ENCODE measurements at places on chromosomes 16 and 17.
A peak's percentile ranks its signal among the peaks of the same experiment; 100 is the strongest.

DNA sequence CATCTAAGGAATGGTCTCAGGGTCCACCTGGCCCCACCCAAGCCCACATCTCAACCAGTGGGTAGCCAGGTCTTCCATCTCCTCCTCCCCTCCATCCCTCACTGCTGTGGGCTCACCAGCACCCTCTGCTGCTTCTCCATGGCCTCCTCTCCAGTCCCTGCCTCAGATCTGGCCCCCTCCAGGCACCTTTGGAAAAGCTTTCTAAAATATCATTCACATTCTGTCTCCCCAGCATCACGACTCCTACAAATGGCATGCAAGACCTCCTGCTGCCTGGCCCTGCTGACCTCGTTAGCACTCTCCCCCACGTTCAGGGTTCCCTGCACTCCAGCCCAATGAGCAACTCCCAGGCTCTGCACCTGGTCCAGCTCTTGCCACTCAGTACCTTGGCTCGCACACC, 13.7 kb downstream of the GLP2R start:
- no peak for DNase-seq
- H3K27ac ChIP-seq, result no peak overlapping the region
- no peaks in the 10 kb centered on the region for H3K4me1 ChIP-seq
- no peak overlapping the region for H3K4me3 ChIP-seq
- no peaks in the 10 kb centered on the region for H3K27me3 ChIP-seq
- H3K36me3 ChIP-seq, result no peaks in the 10 kb centered on the region

- H3K4me3 ChIP-seq, result no peak overlapping the region
- H3K4me1 ChIP-seq, result no peaks in the 10 kb centered on the region
- H3K27ac ChIP-seq, result no peak overlapping the region
- no peaks in the 10 kb centered on the region for H3K36me3 ChIP-seq
- no peaks in the 10 kb centered on the region for H3K27me3 ChIP-seq
These were observed 59.5 kb upstream of the IRX3 start for GRCh38 chr16:54346041-54346440.

DNA sequence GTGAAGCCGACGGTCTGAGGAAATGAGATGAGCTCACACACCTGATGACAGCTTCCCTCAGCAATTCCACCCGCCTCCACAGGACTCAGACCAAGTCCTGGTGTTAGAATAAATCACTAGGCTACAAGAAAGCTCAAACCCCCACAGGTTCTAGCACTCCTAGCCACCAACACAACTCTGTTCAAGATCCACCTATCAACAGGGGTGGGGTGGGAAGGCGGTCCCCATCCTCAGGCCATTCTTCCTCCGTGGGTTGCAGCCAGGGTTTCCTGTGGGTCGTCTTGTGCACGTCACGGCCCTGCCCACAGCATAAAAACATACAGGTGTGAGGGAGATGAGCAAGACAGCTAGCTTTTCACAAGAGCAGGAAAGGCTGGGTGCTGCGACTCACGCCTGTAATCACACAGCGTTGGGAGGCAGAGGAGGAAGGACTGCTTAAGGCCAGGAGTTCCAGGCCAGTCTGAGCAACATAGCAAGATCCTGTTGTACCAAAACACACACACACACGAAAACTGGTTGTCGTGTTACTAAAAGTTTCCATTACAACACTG, 81.1 kb downstream of the ANKRD11 start:
- peaks cover 100% of the 10 kb centered on the region for H3K4me1 ChIP-seq
- no peaks in the 10 kb centered on the region for H3K27me3 ChIP-seq
- H3K27ac ChIP-seq, result peak overlapping the region; percentile 66
- H3K36me3 ChIP-seq, result no peaks in the 10 kb centered on the region
- DNase-seq, result peak; percentile 86
- H3K4me3 ChIP-seq, result no peak overlapping the region

DNA sequence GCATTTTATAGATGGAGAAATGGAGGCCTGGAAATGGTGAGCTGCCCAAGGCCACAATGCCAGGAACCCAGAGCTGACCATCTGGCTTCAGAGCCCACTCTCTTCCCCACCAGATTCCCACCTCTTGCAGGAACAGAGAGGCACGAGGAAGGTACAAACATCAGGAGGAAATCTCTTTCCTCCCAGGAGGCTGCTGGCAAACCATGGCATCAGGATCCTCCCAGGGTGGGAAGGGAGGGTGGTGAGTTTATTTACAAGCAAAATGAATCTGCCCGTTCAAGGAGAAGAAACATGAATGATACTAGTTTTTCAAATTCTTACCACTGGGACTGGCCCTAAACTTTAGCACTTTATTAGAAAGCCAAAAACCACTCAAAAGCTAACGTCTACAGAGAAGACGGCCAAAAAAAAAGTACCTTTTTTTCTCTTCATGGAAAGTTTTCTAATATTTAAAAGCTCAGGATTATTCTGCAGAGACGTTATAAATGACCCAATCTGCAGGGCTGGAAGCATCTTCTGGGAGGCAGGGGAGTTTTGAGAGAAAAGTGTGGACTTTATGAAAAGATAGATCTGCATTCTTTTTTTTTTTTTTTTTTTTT, 79.1 kb downstream of the NXN start:
- DNase-seq, result no peak
- no peaks in the 10 kb centered on the region for H3K4me1 ChIP-seq
- no peak overlapping the region for H3K4me3 ChIP-seq
- no peaks in the 10 kb centered on the region for H3K36me3 ChIP-seq
- no peak overlapping the region for H3K27ac ChIP-seq

- no peak overlapping the region for H3K27ac ChIP-seq
- H3K36me3 ChIP-seq, result no peaks in the 10 kb centered on the region
- no peak for DNase-seq
- no peak overlapping the region for H3K4me3 ChIP-seq
- H3K4me1 ChIP-seq, result no peaks in the 10 kb centered on the region
- no peaks in the 10 kb centered on the region for H3K27me3 ChIP-seq
These were observed 90.6 kb upstream of the CIBAR2 start for GRCh38 chr16:85202631-85203461.

GRCh38 chr16:25575363-25575762, 116.4 kb upstream of the HS3ST4 start:
- H3K36me3 ChIP-seq, result no peaks in the 10 kb centered on the region
- H3K4me1 ChIP-seq, result no peaks in the 10 kb centered on the region
- no peak for DNase-seq
- no peak overlapping the region for H3K27ac ChIP-seq

GRCh38 chr17:9968008-9968407, 62.9 kb upstream of the RCVRN start:
- no peaks in the 10 kb centered on the region for H3K36me3 ChIP-seq
- no peaks in the 10 kb centered on the region for H3K27me3 ChIP-seq
- no peaks in the 10 kb centered on the region for H3K4me1 ChIP-seq
- DNase-seq, result no peak
- no peak overlapping the region for H3K4me3 ChIP-seq
- no peak overlapping the region for H3K27ac ChIP-seq

DNA sequence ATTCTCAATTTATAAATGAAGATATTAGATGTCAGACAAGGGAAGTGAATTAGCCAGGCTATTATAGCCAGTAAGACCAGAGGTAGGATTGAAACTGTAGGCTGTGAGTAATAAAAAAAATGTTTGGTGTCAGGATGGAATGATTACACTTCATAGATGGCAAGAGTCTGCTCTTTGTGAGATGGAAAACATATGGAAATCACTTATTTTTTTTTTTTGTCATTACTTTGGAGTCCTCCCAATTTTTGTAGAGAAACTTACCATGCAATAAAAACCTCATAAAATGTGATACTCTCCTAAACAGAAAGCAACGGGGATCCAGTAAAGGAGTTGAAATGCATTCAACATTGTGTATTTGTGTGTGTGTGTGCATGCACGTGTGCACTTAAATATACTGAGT, 532.7 kb upstream of the CDH8 start:
- no peak overlapping the region for H3K27ac ChIP-seq
- H3K36me3 ChIP-seq, result no peaks in the 10 kb centered on the region
- no peaks in the 10 kb centered on the region for H3K27me3 ChIP-seq
- H3K4me1 ChIP-seq, result no peaks in the 10 kb centered on the region

GRCh38 chr16:58537124-58537906, 22.0 kb downstream of the SETD6 start:
- no peaks in the 10 kb centered on the region for H3K4me1 ChIP-seq
- H3K36me3 ChIP-seq, result peaks cover 80% of the 10 kb centered on the region

DNA sequence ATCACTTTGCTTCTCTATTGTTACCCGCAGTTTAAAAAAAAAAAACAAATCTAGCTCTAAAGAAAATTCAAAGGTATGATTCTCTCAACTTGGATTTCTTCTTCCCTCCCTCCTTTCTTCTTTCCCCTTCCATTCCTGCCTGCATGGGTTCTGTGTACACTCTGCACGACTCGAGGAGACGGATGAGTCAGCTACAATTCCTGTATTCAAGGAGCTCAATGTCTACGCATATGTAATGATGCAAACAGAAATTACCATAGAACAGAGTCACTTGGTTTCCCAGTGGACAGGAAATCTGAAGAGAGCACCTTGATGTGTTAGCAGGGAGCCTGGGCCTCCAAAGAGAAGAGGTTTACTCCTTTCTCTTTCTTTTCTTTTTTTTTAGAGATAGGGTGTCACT, 92.3 kb downstream of the VPS53 start:
- H3K4me3 ChIP-seq, result no peak overlapping the region
- H3K36me3 ChIP-seq, result peaks cover 21% of the 10 kb centered on the region
- no peak overlapping the region for H3K27ac ChIP-seq
- no peak for DNase-seq
- H3K27me3 ChIP-seq, result no peaks in the 10 kb centered on the region

DNA sequence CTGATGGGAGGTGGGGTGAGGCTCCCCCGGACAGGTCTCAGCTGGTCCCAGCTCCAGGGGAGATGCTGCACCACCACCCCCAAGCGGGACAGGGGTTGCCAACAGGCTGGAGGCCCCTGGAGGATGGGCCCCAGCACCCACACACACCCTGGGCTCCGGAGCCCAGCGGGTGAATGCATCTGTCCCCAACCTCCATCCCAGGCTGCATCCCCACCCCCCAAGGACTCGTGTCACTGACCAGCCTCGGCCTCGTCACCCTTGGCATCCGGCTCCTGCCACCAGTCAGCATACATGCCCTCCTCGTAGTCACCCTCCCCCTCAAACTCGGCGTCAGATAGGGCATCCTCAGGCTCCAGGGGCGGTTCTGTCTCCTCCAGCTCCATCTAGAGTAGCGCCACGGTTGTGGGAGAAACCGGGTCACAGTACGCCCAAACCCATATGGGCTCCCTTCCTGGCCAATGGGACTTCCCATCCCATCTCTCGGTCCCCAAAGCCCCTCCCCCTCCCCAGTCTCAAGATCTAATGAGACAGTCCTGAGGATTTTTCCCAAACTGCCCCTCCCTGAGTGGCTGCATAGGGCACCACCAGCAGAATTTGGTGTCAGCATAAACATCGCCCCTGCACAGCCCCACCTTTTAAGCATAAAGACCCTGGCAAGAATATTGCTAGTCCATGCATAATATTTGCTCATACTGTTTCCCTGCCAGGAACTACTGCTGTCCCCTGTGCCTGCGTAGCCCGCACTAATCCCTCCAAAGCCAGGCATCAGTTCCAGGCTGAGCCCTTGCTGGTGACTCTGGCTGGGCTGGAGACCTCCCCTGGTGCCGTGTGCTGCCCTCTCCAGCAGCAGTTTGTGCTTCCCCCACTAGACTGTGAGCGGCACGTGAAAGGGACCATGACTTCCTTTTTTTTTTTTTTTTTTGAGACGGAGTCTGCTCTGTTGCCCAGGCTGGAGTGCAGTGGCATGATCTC, 8.4 kb downstream of the P3H4 start:
- no peak for DNase-seq
- no peak overlapping the region for H3K27ac ChIP-seq
- no peaks in the 10 kb centered on the region for H3K27me3 ChIP-seq
- H3K4me3 ChIP-seq, result no peak overlapping the region
- H3K4me1 ChIP-seq, result no peaks in the 10 kb centered on the region

DNA sequence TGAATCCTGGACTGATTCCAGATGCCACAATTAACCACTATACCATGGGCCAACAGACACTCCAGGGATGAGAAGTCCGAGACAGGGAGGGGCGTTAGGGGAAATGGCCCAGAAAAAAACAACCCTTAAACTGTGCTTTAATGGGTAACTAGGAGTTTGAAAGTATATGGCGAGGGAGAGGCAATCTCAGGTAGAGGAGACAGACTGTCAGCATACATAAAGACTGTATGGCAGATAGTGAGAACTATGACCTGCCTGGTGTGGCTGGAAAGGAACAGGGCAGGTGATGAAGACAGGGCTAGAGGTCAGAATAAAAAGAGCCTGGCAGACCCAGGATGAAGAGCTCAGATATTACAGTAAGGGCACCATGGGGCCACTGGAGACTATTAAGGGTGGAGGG, 8.1 kb downstream of the ZZEF1 start:
- H3K4me3 ChIP-seq, result no peak overlapping the region
- H3K36me3 ChIP-seq, result peaks cover 6% of the 10 kb centered on the region
- peaks cover 39% of the 10 kb centered on the region for H3K4me1 ChIP-seq
- H3K27me3 ChIP-seq, result no peaks in the 10 kb centered on the region
- H3K27ac ChIP-seq, result no peak overlapping the region

GRCh38 chr17:58120195-58120822, 27.9 kb upstream of the OR4D1 start:
- peaks cover 8% of the 10 kb centered on the region for H3K4me1 ChIP-seq
- H3K36me3 ChIP-seq, result no peaks in the 10 kb centered on the region
- no peak overlapping the region for H3K4me3 ChIP-seq
- H3K27me3 ChIP-seq, result no peaks in the 10 kb centered on the region

DNA sequence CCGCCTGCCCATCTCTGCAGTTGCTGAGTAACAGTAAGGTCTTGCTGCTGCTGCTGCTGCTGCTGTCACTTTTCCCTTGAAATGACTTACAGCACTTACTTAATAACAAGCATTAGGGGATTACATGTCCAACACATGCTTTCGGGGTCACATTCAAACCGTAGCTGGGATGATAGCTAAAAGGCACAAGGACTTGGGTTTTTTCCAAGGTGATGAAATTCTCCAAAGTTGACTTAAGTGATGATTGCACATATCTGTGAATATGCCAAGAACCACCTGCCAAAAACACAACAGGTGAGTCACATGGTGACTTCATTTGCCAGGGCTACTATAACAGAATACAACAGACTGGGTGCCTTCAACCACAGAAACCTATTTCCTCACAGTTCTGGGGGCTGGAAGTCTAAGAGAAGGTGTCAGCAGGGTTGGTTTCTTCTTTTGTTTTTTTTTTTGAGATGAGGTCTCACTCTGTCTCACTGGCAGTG, 121.9 kb upstream of the TNRC6C start:
- no peak overlapping the region for H3K27ac ChIP-seq
- no peaks in the 10 kb centered on the region for H3K36me3 ChIP-seq
- no peaks in the 10 kb centered on the region for H3K27me3 ChIP-seq
- H3K4me1 ChIP-seq, result peaks cover 17% of the 10 kb centered on the region

DNA sequence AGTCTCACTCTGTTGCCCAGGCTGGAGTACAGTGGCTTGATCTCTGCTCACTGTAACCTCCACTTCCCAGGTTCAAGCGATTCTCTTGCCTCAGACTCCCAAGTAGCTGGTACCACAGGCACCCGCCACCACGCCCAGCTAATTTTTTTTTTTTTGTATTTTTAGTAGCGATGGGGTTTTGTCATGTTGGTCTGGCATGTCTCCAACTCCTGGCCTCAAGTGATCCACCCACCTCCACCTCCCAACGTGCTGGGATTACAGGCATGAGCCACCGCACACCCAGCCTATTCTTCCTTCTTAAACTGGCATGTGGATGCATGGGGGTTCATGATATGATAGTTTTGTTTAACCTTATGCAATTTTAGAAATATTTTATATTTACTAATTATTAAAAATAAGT, 39.4 kb upstream of the VWA3A start:
- no peaks in the 10 kb centered on the region for H3K27me3 ChIP-seq
- H3K27ac ChIP-seq, result no peak overlapping the region
- H3K4me1 ChIP-seq, result peaks cover 14% of the 10 kb centered on the region
- H3K4me3 ChIP-seq, result no peak overlapping the region
- H3K36me3 ChIP-seq, result no peaks in the 10 kb centered on the region

- no peaks in the 10 kb centered on the region for H3K27me3 ChIP-seq
- peak; percentile 46 for DNase-seq
- H3K36me3 ChIP-seq, result no peaks in the 10 kb centered on the region
- H3K4me1 ChIP-seq, result no peaks in the 10 kb centered on the region
- H3K4me3 ChIP-seq, result no peak overlapping the region
- no peak overlapping the region for H3K27ac ChIP-seq
These were observed 17.2 kb downstream of the CD300LB start for GRCh38 chr17:74513987-74514631.

All from CD4-positive, alpha-beta memory T cell (primary cell).